ENCODE measurements at places on chromosomes 4 and X.

DNA sequence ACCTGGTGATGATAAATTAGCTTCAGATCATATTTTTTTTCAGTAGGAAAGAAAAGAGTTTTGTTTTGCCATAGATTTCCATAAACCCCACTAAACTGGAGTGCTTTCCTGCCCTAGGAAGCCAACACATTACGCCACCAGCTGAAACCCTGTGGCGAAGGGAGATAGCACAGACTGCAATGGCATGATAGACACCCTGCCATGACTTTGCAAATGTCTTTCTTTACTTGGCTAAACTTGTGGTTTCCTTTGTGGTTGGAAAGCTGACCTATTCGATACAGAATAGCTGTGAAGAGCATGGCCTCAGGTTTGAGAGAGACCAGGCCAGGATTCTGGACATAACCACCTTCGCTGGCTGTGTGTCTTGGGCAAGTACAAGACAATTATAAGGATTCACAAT, 19.1 kb downstream of the MFAP3L start:
- no peak for DNase-seq

- DNase-seq: no peak
These were observed 40.0 kb downstream of the HADH start for GRCh38 chr4:108029731-108030130.

DNA sequence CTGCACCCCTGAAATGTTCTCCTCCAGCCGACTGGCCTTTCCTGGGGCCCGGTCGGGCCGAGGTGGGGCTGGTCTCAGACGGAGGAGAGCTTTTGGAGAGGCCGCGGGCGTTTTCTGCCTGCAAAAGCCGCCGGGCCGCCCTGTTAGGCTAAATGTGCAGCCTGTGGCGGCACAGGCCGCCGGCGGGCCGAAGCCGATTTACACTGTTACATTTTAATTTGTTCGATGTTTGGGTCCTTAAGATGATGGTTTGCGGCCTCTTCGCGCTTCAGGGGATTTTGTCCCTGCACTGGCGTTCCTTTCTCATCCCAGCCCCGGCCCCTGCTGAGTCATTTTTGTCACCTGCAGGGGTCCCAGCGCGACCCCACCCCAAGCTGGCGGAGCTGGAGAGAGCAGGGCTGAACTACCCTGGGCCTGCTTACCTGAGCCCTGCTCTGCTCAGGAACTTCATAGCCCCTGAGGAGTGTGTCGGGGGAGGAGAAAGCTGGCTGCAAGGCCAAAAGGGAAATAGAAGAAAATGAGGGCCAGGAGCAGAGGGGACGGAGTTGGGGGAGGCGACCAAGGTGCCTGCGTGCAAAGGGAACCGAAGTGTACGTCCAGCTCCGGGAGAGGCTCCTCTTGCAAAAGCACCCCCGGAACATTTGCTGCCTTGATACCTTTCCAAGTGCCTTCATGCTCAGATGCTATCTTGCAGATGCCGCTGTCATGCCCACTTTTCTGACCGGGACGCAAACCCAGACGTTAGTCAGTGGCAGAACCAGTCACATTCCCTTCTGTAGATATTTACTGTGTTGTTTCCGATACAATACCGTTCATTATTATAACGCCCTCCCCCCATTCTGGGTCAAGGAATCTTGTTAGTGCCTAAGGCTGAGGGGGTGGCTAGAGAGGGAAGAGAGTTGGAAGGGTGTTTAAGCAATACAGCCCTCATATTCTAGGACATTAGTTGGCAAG, 977 bp upstream of the RBBP7 start:
- no peak for DNase-seq

DNA sequence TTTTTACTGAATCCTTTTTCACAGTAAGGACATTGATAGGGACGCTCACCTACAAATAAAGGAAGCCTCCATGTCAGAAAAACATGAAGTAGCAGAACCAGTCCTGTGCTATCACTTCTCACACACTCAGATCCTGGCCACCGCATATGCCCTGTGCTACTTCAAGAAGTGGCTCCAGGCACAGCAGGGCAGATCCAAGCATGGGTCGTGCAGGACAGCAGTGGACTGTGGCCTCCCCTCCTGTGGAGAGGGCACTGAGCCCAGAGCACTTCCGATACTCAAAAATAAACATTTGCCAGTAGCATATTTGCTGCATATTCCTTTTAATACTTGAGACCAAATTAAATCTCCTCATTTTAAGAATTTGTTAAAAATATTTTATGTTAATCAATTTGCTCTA, 167.9 kb downstream of the PRDM5 start:
- no peak for DNase-seq

GRCh38 chr4:27082776-27083175, 222.1 kb downstream of the STIM2 start:
- DNase-seq: no peak

DNA sequence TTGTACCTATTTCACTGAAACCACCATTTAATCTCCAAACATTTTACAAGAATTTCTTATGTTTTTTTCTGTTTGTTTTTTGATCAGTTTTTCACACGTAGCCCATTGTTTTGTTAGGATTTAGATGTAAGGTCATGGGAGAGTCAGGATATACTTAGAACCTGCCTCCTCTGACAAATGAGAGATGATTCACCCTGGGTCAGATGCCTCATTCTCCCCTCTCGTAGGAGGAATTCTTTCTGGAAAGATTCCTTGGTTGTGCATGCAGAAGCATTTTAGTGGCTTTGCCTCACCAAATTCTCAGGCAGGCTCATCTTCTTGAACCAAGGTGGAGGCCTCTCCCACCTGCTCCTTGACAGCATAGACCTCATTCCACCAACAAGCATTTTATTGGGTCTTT, 599.3 kb downstream of the SPRY1 start:
- DNase-seq: peak; percentile 80

DNA sequence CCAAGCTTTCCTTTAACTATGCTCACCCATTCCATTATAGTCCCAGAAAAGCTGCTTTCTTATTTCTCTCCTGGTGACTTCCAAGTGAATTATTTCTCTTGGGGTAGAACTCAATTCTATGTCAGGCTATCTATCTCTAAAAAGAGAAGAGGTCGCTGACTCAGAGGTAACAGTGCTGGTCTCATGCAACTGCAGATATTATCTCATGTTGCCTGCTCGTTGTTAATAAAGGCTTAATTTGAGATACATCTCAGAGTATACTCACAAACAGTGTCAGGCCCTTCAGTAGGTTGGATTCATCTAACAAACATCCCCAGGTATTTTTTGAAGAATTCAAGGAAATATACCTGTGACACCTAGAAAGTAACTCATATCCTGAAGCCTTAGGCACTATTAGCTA, 2.7 kb downstream of the TMEM154 start:
- no peak for DNase-seq

DNA sequence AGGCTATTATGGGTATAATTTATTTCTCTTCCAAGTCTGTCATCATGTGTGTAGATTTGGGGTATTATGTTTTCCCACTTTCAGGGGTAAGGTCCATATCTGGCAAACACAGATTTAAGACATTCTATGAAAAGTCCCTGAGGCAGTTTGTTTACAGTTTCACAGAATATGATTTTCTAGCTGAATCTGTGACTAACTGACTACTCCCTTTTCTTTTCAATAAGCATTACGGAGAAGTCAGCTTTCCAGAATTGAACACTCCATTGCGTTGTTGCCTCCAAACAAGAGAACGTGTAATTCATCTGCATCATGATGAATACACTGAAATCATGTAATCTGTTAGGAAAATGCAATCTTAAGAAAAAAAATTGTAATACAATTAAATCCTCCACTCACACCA, 226.7 kb upstream of the SFRP2 start:
- no peak for DNase-seq

- no peak for DNase-seq
These were observed 4.8 kb upstream of the MAP7D3 start for GRCh38 chrX:136256026-136256425.

- no peak for DNase-seq
These were observed 323.0 kb upstream of the CPXCR1 start for GRCh38 chrX:88424071-88424470.

GRCh38 chr4:113452868-113453620, 308.5 kb downstream of the CAMK2D start:
- peak; percentile 76 for DNase-seq

- no peak for DNase-seq
These were observed 34.4 kb upstream of the HMX1 start for GRCh38 chr4:8905773-8906667.

DNA sequence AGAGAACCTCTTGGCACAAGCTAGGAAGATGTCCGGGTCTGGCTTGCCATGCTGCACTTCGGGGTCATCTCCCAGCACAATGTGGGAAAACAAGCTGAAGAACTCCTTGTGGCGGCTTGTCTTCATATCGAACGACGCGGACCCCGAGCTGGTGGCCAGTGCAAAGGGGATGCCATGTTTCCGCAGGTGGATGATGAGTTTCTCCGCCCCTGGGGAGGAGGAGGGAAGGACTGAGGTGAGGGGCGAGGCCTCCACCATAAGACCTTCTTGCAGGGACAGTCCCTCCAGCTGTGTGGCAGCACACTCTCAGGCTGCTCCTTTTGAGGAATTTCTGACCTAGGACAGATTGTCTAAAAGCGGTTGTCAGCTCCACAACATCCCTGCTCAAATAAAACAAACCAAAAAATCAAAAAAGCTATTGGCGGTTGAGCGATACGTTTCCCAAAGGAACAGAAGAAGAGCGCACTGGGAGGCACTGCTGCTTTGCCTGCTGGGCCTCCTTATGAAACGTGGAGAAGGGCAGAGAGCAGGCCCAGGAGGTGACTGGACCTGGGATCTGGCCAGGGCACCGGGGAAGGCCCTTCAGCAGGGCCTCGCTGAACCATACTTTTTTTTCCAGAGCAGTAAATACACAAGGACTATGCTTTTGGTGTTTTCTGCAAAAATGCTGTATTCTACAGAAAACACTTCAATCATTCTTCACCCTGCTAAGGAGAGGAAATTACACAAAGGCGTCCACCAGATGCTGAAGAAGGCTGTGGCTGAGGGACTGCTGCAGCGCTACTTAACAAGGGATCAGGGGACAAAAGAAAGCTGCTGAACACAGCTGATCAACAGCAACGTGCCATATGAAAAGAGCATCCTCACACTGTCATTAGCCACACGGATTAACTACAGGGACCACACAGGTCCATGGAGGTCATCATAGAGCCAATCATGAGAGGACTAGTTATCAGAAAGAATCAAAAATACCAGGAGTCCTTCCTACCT, 70.0 kb upstream of the STS start:
- DNase-seq: no peak

DNA sequence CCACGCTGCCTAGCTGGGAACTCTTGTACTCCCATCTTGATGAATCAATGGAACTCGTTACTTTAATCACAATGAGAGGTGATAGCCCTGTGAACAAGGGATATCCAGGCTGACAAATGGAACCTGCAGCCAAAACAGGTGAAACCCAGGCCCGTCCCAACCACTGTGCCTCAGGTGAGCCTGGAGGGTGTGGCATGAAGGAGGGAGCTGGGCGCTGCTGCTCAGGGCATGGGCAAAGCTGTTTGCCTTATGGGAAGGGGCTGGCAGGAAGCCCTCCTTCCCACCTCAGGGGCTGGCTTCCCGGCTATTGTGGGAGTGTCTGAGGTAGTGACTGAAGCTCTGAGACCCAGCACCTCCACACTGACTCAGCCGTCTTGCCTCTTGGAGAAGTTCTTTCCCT, 209.4 kb upstream of the ATP6AP2 start:
- DNase-seq: no peak

GRCh38 chr4:148141501-148141900, 300.7 kb downstream of the NR3C2 start:
- DNase-seq: no peak

DNA sequence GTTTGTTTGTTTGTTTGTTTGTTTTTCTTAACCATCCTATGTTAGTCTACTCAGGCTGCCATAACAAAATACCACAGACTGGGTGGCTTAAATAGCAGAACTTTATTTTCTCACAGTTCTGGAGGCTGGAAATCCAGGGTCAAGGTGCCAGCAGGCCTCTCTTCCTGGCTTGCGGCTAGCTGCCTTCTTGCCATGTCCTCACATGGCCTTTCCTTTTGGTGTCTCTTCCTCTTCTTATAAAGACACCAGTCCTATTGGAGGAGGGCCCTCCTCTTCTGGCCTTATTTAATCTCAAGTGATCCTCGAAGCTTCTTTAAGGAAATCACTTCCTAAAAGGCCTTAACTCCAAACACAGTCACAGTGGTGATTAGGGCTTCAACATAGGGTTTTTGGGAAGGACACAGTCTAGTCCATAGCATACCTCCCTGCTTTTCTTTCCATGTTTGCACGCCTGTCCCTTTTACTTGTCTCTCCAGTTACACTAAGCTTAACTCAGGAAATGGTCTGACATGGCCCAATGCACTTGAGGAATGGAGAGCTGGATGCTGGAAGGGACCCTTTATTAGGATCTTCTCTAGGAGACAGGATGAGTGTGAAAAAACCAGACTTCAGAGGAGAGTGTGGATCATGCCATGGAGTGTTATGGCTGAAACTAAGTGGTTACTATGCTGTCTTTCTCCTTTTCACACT, 36.0 kb upstream of the MGST2 start:
- no peak for DNase-seq

GRCh38 chrX:42490111-42490510, 287.9 kb downstream of the PPP1R2C start:
- DNase-seq: no peak

DNA sequence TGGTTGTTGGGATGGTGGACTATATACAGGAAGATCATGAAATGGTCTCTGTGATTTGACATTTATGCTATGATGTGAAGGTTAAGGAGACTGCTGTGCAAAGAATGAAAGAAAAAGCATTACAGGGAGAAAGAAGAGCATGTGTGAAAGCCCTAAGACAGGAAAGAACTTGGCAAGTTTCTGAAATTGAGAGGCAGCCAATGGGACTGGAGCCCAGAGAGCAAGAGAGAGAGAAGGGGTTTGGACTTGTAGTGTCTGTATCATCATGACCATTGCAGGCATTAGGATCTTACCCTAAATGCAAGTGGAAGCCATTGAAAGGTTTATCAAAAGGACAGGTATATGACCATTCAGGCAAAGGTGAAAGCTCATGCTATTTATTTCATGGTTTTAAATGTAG, 147.1 kb downstream of the NAA11 start:
- DNase-seq: no peak

DNA sequence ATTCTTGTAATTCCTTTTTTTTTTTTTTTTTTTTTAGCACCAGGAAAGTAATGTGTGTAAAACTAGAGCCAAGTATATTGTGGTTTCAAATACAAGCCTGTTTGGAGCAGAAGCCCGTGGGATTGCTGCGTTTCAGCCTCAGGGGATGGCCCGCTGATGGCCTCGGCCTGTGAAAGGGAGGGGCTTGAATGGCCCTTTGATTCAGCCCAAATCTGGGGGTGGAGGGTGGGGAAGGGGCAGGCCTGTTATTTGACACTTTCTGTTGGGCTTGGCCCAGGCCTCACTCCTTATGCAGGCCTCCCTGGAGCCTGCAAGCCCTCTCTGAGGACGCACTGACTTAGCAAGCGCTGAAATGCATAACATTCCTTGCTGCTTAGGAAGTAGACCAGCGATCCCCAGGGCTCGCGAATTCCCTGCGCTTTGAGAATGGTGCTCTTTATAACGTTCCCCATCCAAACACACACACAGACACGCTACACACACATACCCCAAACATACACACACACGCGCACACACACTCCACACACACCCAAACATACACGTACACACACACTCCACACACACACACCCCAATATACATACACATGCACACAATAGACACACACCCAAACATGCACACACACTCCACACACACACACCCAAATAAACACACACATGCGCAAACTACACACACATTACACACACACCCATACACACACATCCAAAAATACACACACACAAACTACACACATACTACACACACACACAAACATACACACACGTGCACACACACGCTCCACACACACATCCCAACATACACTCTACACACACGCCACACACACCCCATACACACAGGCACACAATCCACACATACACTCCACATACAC, 29.6 kb downstream of the TLR10 start:
- peak; percentile 97 for DNase-seq

Data from non-pigmented ciliary epithelial cell (primary cell).